Upper lobe of right lung (tissue), 1 donor: ENCODE measurements at places on chromosomes 7 and 10. TPM values are rescaled to one million over a fixed set of nuclear protein-coding genes. Genes with fewer than 3 reads are reported as not detected.

Gene CNNM1
- total RNA-seq = 0.69 TPM

Gene MMP21
- total RNA-seq = not detected

- DNase-seq = no peak
Observed at GRCh38 chr7:2405601-2406345, 2.4 kb downstream of the CHST12 start.

DNA sequence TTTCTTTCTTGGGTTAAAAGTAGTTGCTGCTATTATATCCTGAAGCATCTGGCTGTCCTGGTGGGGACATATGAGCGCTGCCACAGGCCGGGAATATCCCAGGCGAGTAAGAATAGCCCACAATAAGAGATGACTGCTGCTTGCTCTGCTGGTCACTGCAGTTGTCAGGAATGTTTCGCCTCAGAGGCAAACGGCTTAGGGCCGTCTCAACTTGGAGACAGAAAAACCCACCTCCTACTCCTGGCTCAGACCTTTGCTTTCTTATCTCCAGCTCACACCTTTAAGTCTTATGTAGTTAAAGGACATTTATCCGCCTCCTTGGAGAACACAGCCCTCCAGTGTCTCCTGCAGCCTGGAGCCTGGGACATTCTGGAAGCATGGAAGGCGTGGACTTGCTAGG is at the start of gene GJD4:
Gene GJD4, plus strand, starts transcription at position 151 of the 400 bp plus-strand sequence. Its CDS starts 227 bp downstream, at position 378.
- no peak for DNase-seq

DNA sequence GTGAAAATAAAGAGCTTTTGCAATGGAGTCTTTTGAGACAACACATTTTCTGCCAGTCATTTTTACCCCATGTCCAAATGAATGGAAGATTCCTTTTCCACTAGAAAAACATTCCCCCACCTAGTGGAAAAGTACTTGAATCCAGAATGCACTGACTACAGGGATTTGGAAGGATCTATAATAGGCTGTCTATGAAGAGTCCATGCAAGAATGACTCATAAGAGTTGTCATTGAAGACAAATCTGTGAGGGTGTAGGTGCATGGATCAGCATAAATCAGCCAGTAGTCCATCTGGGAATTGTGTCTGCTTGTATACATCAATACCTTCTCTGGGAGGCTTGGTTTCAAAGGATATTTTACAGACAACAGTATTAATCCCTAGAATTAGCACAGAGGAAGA is 32.5 kb upstream of the TRUB1 start:
- no peak for DNase-seq
